ENCODE measurements at places on chromosomes 2 and 18.
A peak's percentile ranks its signal among the peaks of the same experiment; 100 is the strongest.

- no peak for DNase-seq
Observed at GRCh38 chr18:58338961-58339592, 289.8 kb downstream of the ALPK2 start.

- DNase-seq: no peak
Observed at GRCh38 chr2:6854416-6854815, 11.3 kb downstream of the CMPK2 start.

GRCh38 chr2:138238908-138239307 lies 262.7 kb upstream of the SPOPL start:
- DNase-seq: no peak

DNA sequence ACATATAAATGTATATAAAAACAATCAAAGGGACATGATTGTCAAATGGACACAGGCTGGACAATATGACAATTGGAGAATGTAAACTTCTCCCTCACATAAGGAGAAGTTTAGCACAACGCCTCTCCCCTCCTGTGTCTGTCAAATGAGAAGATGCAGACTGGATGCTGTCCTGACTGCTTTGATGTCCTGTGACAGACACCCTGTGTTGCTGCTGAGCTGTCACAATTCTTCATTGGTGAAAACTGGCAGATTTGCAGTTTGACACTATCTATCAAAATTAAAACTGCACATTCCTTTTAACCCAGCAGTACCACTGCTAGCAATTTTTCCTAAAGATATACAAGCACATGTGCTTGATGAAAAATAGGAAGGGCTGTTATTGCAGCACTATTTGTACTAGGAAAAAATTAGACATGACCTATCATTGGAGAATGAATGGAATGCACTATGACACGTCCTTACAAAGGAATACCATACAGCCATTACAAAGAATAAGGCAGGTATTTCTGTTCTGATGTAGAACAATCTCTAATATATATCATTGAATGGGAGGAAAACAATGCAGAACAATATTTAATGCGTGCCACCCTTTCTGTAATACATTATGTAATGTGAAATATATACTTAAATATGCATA lies 12.4 kb downstream of the DPYSL5 start:
- DNase-seq: no peak

- no peak for DNase-seq
Observed at GRCh38 chr2:59622599-59623308, 930.7 kb downstream of the BCL11A start.

- DNase-seq: no peak
Observed at GRCh38 chr2:108855194-108855593, 68.6 kb downstream of the CCDC138 start.

DNA sequence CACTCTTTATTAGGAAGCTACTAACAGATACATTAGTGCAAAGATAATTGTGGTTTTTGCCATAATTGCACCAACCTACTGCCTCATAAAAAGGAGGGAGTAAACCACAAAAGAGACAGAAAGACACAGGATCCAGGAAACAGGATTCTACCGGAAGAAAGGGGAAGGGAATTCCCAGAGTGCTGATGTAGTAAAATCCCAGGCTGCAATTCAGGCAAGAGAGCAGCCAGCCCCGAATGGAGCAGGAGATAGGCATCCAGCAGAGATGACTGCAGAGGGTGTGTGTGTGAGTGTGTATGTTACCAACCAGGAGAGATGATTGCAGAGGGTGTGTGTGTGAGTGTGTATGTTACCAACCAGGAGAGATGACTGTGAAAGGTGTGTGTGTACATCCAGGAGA lies 84.4 kb downstream of the KCNS3 start:
- no peak for DNase-seq

DNA sequence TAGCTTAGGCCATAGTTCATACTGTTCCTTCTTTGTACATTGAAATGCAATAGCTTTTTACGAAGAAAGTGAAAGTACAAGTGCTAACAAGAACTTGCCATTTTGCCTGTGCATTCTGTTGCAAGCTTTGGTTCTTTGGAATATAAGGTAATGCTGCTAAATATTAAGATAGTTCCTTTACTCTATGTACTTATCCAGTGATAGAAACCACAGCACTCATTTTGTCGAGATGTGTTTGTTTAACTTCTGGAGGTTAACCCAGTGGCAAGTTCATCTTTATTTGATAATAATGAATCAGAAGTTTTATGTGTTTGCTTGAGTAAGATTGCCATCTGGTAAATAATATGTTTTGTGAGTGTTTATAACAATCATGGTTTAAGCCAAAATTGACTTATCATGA lies 373.1 kb upstream of the FANCL start:
- DNase-seq: peak; percentile 29

DNA sequence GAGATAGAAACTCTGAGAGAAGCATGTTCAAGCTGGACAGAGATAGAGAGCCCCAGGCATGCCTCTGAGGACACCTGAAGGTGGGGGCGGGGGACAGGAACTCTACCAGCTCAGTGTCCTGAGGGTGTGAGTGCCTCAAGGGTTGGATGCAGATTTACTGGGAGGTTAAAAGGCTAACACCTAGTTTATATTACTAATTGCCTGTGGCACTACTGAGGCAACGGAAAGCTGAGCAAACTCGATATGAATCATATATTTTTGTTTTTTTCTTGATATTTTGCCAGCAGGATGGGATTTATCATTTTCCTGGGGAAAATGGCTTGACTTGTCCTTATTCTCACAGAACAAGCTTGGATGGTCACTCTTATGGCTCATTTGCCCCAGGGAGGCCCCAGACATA lies 319.5 kb downstream of the ALK start:
- DNase-seq: no peak

GRCh38 chr18:36281936-36282335 lies 15.6 kb upstream of the FHOD3 start:
- DNase-seq: no peak

- no peak for DNase-seq
Observed at GRCh38 chr18:55387139-55387984, 200.6 kb downstream of the TCF4 start.

DNA sequence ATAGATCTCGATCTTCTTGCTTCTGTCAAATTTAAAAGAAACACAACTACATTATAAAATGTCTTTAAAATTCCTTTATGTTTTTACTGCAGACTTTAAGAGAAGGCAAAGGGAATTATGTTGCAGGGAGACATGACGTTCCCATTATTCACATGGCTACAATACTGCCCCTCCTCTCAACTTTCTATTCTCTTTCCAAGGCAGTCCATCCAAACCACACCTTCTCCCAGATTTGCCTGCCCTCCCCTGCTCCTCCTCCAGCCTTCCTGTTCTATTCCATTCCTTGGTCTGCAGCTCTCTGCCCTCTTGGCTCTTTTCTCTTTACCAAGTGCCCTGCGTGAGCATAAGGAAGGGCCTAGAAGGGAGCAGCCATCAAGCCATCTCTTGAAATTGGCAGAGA lies 61.3 kb downstream of the NABP1 start:
- DNase-seq: no peak

- DNase-seq: peak; percentile 86
Observed at GRCh38 chr18:63969942-63970808, at the start of gene SERPINB8. Gene SERPINB8, plus strand, starts transcription at chr18:63970081. Its CDS starts 8,228 bp downstream, at chr18:63978309.

DNA sequence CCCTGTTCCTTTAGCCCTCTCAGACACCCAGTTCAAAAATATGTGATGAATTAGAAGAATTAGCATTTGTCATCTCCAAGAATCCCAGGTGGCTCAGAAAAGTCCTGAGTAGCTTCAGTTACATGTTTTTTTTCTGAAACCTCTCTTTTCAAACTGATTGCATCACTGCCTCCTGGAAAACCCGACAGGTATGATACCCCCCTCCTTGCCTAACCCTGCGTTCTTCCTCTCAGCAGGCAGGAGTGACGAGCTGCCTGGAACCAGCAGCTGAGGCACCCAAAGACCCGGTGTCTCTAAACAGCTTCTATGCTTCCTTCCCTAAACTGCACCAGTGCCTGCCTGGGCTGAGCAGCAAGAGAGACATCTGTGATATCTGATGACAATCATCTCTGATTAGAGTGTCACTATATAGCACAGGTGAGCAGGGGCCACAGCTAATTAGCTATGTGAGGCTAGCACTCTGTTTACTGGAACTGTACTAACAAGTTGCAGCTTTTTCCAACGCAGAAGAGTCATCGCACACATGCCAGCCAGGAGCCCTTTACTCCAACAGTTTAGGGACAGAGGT lies 376.4 kb upstream of the ATP5MC3 start:
- no peak for DNase-seq

- no peak for DNase-seq
Observed at GRCh38 chr2:228628682-228629081, 447.2 kb upstream of the SPHKAP start.

DNA sequence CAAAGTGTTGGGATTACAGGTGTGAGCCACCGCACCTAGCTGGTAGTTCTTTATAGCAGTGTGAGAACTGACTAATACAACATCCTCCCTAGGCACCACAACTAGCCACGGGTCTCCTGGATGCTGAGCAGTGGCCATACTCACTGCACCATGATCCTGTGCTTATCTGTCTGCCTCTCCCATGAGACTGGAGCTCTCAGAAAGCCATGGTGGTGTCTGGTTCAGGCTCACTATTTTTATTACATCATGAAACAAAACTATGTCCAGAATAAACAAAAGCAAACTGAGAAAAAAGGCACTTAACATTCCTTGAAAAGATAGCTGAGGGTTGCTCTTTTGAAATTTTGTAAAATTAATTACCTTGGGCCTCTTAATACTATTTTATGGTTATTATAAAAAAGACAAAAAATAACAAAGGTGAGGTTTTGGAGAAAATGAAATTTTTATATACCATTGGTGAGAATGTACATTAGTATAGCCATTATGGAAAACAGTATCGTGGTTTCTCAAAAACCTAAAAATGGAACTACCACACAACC lies 90.7 kb upstream of the TFCP2L1 start:
- no peak for DNase-seq

- no peak for DNase-seq
Observed at GRCh38 chr18:75083761-75084160, 125.2 kb downstream of the PTGR3 start.

- DNase-seq: no peak
Observed at GRCh38 chr2:165953306-165953654, 296 bp downstream of the TTC21B start.

DNA sequence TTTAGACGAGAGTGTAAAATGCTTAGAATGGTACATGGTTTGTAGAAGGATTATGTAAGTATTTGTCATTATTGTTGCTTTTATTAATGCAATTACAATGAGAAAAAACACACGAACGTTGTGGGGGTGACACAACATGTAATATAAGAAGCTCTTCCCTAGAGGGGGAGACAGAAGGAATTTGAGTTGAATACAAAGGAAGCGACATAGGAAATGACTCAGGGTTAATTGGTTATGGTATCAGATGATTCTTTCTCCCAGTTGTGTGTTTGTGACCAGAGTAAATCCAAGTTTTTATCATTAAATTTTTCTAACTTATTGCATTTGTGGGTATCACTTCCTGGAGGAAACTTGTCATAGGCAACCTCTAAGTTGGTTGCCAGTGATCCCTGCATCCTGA lies 625.6 kb upstream of the CDH2 start:
- no peak for DNase-seq

GRCh38 chr2:231531883-231532755 lies 1.9 kb upstream of the NMUR1 start:
- DNase-seq: no peak
